ENCODE measurements at places on chromosomes 3 and 15.

- no peak for DNase-seq
Observed at GRCh38 chr3:120554812-120555606, 41.1 kb upstream of the NDUFB4 start.

- DNase-seq, result no peak
Observed at GRCh38 chr3:184911570-184911969, 99.6 kb downstream of the VPS8 start.

DNA sequence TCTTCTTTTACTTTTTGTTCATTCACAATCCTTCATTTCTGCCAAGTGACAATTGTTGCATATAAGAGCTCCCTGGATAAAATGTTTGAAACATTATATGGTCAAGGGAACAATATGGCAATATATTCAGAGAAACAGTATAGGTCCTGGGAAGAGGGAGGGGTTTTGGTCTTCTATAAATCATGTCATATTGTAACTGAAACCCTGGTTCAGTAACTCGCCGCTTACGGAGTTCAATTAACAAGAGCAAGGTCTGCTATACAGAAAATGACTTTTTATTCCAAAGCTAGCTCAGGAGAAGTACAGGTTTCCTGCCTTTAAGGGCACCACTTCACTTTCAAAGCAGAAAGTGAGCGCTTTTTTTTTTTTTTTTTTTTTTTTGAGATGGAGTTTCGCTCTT is 522.1 kb upstream of the TGFBR2 start:
- DNase-seq, result no peak

- no peak for DNase-seq
Observed at GRCh38 chr3:74693696-74694393, 79.4 kb upstream of the CNTN3 start.

- no peak for DNase-seq
Observed at GRCh38 chr3:30502742-30503073, 103.7 kb upstream of the TGFBR2 start.

GRCh38 chr15:40477642-40478327 is 7.0 kb downstream of the CHST14 start:
- DNase-seq, result no peak

GRCh38 chr3:15331606-15332404 is 581 bp downstream of the SH3BP5 start:
- peak; percentile 62 for DNase-seq

DNA sequence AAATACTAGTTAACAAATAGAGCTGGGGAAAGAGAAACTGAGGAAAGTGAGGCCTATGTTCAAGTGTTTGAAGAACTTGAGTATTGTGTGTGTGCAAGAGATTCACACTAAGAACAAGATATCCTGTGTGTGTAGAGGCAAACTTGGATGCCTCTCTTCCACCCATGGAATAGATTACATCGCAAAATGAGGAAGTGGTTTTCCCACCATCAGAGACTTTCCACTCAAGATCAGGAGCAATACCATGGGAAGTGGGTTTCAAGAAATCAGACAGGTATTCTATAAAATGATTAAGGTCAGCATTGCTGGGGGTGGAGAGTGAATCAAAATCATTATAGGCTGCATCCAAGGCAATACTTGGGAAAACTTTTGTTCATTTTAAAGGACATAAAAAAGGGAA is 308.0 kb downstream of the FGF12 start:
- no peak for DNase-seq

DNA sequence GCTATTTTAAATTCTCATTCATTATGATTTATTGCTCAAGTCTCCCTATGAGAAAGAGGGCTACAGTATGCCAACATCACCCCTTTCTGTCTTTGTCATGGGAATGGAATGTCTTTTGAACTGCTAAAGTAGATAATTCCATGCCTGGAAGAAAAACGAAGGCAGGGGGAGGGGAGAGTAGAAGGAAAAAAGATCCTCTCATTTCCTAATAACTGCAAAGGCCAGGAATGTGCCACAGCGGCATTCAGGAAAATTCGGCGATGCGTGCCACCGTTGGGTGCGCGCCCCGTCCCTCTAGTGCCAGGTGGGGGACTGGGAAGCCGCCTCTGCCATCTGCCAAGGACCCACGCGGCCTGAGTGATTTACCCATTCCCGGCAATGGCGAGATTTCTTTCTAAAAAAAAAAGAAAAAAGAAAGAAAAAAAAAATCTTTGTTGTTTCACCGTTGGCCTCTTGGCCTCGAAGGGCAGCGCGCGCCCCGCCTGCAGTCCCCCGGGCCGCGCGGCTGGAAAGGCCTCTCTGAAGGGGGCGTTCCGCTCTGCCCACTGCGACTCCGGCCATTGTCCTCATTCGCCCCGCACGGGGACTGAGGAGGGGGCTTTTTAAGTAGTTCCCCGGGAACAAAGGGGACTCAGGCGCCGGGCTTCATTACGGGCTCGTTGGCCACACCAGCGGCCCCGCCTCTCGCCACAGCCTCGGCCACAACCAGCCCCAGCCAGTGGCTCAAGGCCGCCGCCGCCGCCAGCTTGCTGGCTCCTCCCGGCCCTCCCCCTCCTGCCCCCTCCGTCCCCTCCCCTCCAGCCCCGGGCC is 54.5 kb downstream of the CPN2 start:
- no peak for DNase-seq

DNA sequence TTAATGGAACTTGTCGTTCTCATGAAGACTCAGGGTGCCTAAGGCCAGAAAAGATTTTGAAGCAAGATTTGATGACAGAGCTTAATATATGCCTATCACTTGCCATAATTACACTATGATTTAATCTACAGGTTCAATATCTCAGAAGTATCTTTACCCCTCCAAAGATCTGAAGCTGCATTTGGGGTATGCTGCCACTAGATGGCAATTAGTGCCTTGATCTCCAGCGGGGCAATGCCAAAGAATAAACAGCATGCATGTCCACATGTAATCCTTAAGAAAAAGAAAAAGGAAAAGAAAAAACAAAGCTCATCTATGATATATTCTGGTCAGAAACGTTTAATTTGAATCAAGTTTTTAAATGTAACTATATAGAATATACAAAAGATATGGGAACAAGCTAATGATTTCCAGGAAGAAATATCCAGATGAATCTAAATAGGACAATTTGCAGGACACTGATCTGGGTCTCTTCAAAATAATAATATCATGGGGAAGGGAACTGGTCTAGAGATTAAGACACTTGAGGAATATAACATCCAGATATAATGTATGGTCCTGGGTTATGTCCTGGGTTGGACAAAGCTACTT is 55.0 kb upstream of the SOX14 start:
- no peak for DNase-seq

DNA sequence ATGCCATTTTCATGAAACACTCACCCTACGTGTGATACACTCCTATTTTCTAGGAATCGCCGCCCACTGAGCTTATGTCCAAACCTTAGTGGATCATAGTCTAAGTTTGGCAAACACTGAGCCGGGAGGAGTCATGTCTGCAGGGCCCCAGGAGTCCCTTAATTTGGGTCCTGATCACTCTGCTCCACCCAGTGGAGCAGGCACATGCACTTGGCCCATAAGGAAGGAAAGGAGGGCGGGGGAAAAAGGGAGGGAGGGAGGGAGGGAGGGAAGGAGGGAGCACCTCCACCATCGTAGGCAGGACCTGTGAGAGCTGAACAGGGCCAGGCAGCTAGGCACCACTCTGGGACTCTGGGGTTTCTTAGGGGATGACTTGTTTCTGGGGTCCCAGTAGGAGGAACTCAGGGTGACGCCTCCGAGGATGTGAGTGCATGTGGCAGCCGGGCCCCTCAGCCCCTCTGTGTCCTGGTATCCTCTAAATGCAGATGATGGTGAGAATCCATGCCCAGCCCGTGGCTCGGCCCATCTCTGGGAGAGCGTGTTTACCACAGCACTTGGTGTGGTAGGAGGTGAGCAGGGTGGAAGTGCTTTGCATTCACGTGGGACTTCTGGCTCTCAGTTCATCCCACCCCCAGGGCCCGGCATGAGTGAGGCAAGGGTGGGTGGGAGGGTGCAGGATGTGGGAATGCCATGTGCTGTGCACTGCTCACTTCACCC is 109.4 kb downstream of the KLF13 start:
- peak; percentile 53 for DNase-seq

DNA sequence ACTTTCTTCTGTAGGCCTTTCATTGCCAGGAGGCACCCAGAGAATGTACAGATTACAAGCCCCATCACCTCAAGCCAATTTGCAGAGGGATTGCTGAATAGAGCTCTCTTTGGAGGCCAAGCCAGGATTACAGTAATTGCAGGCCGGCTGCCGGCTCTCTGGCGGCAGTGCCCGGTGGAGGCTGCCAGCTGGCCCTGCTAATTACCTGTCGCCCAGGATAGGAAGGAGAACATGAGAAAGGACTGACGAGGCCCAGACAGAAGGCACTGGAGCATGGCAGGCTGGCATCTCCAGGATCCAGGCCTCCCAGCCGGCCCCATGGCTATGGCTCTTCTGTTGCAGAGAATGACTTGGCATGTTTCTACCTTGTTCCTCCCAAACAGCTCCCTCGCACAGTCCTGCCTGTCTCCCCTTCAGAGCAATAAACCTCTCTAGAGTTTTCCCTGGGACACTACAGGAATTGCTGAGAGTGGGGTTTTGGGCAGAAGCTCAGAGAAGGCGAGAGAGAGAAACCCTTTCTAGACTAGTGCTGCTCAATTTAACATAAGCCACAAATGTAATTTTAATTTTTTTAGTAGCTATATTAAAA is 273.6 kb upstream of the PROK2 start:
- DNase-seq, result no peak

DNA sequence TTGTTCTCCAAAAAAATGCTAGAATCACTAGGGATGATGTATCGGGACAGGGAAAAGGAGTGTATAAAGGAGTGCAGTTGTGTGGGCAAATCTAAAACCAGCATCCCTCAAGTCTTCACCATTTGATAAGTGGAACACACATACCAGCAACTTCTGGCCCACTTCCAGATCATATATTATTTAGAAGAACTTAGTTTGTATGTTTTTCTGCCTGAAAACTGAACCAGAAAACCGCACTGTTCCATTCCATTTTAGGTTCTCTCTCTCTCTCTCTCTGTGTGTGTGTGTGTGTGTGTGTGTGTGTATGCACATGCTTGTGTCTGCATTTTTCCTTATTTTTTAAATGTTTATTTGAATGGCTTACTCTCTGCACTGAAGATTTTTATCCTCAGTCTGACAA is 93.5 kb downstream of the SERPINI1 start:
- DNase-seq, result no peak

GRCh38 chr3:183085634-183086390 is 13.5 kb downstream of the MCCC1 start:
- no peak for DNase-seq

DNA sequence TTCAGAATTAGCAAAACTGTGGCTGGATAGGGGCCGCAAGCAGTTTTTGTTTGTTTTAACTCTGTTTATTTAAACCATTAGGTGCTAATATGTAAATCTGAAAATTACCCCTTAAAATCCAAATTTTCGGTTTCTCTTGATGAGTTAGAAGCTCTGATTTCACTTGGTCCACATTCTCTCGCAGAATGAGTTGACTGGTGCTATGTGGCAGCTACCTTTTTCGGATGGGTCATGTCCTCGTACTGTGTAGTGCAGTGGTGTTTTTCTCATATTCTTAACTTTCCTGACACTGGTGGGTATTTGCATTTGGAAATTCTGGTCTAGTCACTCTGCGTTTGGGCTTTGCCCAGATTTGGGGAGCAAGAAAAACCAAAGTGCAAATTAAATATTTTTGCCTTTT is 87.1 kb downstream of the DIPK2A start:
- no peak for DNase-seq

DNA sequence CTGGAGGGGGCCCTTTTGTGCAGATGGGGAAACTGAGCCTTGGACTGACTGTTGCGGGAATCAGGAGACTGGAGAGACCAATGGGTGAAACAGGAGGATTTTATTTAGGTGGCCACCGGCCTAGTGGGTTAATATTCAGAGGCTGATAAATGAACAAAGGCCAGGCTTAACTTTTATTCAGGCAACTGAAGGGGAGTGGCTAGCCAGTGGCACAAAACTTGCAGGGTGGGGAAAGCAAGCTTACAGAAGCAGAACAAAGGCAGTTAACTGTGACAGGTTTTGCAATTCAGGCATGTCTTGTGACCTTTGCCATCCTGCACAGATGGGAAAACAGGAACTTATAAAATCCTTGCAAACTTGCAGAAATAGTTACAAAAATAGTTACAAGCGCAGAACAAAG is 24.9 kb upstream of the ACAD9 start:
- DNase-seq, result no peak

DNA sequence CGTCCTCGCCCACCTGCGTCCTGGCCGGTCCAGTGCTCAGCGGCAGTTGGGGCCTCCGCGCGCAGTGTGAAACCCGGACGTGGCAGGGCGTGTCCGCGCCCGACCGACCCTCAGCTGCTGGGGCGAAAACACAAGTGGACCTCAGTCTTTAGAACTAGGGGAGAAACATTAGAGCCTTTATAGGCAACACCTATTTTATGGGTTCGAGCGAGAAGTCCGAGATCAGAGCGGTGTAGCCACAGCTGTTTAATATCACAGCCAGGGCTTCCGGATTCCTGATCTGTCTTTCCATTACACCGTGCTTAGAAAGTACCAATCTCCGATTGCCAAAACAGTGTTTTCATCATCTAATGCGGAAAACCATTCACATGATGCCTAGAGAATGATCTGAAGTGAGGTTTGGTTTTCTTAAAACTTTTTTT is 506 bp downstream of the RAD51 start:
- DNase-seq, result no peak

DNA sequence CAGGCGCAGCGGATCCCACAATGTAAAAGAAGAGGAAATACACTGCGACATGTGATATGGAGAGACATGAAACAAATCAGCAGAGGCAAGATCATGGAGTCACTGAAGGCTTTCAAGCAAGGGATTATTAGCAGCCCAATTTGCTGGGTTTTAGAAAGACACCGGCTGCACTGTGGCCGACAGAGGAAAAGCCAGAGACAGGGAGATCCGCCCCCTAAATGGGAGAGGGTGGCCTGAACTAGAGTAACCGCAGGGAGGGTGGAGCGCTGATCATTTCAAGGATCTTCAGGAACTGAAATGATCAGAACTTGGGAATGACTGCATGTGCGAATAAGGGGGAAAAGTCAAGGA is 612 bp upstream of the C15orf40 start:
- DNase-seq, result no peak

DNA sequence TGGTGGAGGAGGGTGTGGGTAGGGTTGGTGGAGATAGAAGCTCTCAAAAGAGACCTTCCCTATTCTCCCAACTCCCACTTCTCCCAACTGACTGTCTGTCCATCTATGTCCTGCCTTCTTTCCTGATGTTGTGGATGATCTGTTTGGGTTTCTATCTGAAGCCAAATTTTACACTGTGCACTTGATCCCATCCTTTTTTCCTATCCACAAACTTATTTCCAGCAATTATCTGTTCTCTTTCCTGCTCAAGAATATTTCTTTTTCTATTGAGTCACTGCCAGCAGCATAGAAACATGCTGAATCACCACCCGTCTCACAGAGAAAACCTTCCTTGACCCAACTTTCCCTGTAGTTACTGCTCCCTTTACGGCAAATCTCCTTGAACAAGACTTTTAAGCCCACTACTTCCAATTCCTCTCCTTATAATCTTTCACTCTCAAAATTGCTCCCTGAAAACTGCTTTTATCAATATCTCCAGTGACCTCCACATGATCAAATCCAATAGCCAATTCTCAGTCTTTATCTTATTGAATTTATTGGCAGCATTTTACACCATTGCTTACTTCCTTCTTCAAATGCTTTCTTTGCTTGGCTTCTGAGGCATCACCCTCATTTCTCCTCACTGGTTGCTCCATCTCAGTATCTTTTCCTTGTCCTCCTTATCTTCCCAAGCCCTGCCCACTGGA is 141.2 kb upstream of the SLC7A14 start:
- no peak for DNase-seq

All from activated naive CD4-positive, alpha-beta T cell treated with Interleukin-2 at 50 U/mL for 16 hours (primary cell).